Activated gamma-delta T cell treated with anti-CD3 and anti-CD28 coated beads, Interleukin-2, amount 50 U/mL, for 16 hours (primary cell): ENCODE measurements at places on chromosomes 3 and 15.

- DNase-seq: no peak
Measured at GRCh38 chr15:66764072-66764786, 62.2 kb downstream of the SMAD6 start.

GRCh38 chr3:122560680-122561079 lies 3.4 kb downstream of the PARP9 start:
- DNase-seq: peak; percentile 48

DNA sequence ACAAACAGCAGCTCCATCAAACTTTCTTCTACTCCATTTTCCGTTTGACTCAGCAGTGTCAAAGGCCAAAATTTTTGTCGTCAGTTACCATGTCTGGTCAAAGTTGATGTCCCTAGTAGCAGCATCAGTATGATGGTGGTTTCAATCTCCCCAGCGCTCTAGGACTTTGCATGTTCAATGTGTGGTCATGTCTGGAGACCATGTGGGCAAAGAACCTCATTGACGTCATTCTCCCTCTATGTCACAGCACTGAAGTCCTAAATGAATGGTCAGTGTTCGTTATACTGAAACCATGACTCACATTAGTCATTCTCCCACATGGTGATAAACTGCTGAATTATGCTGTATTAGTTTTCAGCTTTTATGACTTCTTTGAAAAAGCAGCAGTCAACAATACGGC lies 23.2 kb downstream of the SHC4 start:
- no peak for DNase-seq

DNA sequence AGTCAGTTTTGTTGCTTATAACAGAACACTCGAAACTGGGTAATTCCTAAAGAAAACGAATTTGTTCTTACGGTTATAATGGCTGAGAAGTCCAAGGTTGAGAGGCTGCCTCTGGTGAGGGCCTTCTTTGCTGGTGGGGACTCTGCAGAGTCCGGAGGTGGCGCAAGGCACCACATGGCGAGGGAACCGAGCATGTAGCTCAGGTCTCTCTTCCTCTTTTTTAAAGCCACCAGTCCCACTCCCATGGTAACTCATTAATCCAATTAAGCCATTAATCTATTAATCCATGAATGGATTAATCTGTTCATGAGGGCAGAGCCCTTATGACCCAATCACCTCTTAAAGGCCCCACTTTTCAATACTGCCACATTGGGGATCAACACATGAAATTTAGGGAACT lies 50.0 kb downstream of the ROPN1B start:
- no peak for DNase-seq

GRCh38 chr15:38860253-38860652 lies 295.6 kb upstream of the RASGRP1 start:
- no peak for DNase-seq

GRCh38 chr3:56126632-56127031 lies 341.6 kb downstream of the ERC2 start:
- no peak for DNase-seq

DNA sequence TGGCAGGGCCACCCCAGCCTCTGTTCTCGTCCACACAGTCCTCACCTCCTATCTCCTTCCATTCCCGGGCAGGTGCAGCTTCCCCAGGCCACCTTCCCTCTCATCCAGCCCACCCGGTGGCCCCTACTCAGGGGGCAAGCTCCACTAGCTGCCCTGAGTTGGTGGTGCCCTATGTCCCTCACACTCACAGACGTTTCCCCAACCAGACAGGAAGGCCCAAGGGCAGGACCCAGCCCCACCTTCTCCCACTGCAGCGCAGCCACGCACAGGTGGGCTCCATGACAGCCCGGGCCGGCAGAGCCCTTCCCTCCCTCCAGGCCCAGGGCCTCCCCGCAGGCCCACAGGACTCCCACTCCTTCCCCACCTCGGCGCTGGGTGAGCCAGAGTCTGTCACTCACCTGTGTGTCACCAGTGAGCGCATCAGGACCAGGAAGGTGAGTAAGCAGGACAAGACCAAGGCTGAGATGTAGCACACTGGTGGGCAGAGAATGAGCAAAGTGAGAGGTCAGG lies 11.1 kb downstream of the ISLR start:
- DNase-seq: no peak

DNA sequence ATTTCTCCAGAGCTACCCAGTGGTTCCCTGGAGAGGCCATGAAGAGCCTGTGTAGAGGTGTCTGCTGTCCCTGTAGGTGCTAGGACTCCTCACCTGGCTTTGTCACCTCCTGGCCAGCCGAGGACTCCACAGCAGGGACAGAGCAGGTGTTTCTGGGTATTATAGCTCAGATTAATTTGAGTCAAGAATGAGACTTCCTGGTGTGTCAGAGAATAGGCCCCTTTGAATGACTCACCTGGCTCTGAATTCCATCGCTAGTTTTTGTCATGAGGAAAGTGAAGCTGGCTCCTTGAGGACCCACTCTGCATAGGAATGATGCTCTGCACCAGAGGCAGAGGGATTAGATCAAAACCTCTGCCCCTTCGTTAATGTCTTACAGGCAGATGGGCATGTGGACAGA lies 167.5 kb upstream of the TOPAZ1 start:
- no peak for DNase-seq

GRCh38 chr3:185823078-185824044 lies 1.5 kb downstream of the IGF2BP2 start:
- no peak for DNase-seq

DNA sequence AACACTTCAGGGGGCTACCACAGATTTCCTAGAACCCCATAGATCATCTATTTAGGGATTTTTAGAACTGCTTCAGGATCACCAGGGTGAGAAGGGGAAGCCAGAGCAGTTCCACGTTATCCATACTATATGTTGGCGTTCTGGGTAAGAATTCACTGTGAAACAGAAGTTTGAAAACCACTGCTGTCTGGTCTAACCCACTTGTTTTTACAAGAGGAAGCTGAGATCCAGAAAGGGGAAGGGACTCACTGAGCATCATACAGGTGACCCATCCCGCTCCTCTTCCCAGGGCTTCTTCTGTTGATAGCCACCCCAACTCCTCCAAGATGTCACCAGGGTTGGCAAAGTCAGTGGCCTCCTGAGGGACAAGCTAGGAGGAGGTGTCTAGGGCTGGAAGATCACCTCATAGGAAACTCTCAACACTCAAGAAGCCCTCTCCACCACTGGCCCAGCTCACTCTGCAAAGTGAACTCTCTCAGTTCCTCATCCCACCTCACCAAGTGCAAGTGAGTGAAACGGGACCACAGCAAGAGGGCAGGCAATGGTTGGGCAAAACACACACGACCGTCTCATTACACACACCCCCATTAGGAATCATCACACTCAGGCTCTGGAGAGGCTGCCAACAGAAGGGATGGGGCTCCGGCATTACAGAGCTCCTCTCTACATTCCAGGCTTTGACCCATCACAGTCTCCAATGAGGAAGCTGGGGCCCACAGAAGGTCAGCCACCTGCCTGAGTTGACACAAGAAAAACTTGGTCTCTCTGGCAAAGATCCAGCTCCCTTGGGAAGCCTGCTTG lies 1.8 kb downstream of the DAPK2 start:
- no peak for DNase-seq

- no peak for DNase-seq
Measured at GRCh38 chr3:96996009-96996408, 181.6 kb downstream of the EPHA6 start.

DNA sequence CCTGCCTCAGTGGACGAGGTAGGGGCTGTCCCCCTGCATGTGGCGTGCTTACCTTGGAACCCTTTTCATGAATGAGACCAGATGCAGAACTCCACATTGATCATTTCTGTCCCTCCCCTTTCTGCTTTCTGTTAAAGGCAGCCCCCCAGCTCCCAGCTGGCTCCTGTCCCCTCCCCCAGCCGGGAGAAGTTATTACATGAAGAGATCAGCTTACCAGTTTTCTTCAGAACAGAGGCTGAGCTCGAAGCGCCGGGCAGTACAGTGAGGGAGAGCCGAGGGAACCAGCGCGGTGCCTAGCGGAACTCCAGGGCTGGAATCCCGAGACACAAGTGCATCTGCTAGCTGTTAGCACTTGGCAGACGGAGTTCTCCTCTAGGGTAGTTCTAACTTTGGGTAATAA lies 263.3 kb upstream of the NR2E3 start:
- no peak for DNase-seq

- no peak for DNase-seq
Measured at GRCh38 chr3:128279601-128279880, 126.3 kb downstream of the EEFSEC start.

DNA sequence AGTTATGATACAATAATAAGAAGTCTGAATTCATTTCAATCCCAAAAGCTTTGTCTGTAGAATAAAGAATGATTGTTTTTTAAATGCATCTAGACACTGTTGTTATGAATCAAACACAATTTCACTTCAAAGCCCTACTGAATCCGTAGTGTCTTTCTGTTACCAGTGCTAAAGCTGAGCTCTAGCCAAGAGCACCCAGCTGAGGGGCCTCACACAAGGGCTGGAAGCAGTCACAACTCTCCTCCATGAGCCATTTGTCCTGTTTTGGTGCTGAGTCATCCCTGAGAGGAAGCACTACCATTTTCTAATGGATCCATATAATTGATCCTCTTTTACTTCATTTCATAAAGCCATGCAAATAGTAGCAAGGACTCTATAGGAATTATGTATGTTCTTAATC lies 158.2 kb upstream of the ANKRD28 start:
- no peak for DNase-seq
